Hypothalamus (tissue), 51 donors: ENCODE measurements at places on chromosomes 6 and 20.
A peak's percentile ranks its signal among the peaks of the same experiment; 100 is the strongest.

GRCh38 chr6:27161946-27162603, 85.4 kb upstream of the PRSS16 start:
- peak; percentile 20 for DNase-seq

DNA sequence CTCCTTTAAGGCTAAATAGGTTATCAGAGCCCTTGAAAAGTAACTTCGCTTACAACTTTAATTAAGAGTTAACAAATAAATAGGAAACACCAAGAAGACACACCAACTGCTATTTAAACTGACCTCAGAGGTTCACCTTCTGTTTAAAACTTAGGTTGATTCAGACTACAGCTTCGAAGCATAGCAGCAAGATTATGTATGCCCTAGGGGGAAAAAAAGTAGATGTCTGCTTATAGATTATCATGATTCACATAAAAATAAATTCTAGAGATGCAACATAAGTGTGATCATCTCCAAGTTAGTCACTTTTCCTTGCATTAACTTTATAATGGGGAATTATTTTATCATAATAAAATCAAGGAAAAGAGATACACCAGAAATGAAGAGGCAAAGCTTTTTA, 8.9 kb downstream of the PNISR start:
- no peak for DNase-seq

GRCh38 chr20:32368925-32369324, 10.8 kb downstream of the ASXL1 start:
- no peak for DNase-seq

- DNase-seq = no peak
These were observed 62.1 kb downstream of the OLIG3 start for GRCh38 chr6:137432054-137432611.

DNA sequence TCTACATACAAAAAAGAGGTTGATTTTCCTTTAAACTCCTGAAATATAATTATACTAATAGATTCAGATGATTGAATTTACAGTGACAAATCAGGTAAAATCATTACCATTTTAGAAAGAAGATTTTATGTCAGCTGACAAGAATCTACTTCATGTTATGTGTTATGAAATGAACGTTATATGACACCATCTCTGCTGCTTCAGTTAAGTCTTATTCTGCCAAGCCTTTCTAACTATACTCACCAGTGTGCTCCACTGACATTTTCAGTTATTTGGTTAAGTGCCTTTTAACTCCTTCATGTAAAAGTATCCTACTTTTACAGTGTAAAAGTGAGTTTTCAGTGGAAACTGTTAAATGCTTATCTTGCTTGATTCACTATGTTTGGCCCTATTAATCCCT, 80.4 kb downstream of the RWDD2A start:
- DNase-seq = no peak

GRCh38 chr6:106630366-106630765, 988 bp downstream of the QRSL1 start:
- DNase-seq = no peak

GRCh38 chr6:157221049-157221816, 102.1 kb downstream of the TMEM242 start:
- peak; percentile 59 for DNase-seq

GRCh38 chr6:32993363-32993973, 15.9 kb downstream of the HLA-DOA start:
- DNase-seq = no peak

GRCh38 chr20:64254571-64255360, 782 bp upstream of the PCMTD2 start:
- DNase-seq = no peak

DNA sequence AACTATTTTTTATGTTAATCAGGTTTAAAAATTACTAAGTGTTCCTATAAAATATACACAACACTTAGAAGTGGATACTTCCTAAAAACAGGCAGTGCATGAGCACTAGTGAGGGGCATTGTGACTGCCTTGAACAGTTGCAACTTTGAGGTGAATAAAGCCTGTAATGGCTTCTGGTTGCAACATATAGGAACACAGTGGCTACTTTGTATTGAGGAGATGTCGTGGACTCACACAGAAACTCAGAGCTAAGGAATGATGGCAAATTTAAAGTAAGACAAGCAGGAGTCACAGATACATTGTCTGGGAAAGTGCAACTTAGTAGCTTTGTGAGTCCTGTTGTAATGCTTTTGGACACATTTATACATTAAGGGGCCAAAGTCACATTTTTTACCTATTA, 861 bp upstream of the HLA-A start:
- DNase-seq = no peak

GRCh38 chr6:44269921-44270525, at the start of gene TMEM151B:
Gene TMEM151B, plus strand, starts transcription at chr6:44270450. Its CDS starts 293 bp downstream, at chr6:44270743.
- peak; percentile 25 for DNase-seq

DNA sequence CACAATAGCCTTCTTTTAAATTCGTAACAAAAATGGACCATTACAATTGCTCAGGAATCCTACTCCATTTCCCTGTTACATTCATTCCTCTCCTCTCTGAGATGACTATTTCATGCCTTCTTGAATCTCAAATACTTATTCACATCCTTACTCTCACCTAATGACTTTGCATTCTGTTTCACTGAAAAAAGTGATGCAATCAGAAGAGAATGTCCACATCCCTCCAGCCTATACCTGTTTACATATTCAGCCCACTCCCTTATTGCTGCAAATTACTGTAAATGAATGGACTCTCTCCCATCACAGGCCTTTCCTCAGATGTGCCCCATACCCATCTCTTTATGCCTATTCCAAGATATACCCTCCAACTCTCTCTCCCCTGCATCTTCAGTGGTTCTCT, 8.6 kb downstream of the TAAR1 start:
- DNase-seq = no peak

GRCh38 chr6:44487586-44487985, 100.1 kb downstream of the CDC5L start:
- no peak for DNase-seq

GRCh38 chr6:111950661-111951496, 77.6 kb upstream of the FYN start:
- no peak for DNase-seq

DNA sequence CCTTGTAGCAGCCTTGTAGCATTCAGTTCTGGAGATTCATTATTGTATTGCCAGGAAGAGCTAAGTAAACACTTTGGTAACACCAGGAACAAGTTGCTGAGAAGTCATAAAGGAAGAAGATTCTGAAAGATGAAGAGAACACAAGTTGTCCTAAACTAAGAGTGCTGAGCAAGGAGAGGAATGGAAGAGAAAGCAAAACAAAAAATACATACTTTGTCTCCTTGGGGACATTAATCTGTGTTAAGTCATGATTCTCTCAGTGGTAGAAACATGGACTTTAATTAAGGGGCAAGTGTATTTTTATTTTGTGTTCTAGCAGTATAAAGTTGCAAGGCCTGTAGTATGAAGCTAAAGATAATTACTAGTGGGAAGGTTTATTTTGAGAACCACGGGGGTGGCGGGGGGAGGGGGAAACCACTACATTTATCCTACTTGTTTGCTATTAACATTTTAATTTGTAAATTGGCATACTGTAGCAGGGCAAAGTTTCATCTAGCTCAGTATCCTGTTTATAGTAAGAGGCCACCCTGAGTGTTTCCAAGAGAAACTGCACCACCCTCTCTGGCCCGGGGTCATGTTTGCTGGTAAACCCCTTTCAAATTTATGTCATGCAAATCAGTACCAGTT, 463.0 kb downstream of the CDKAL1 start:
- DNase-seq = no peak

GRCh38 chr20:47198996-47199552, 157.4 kb downstream of the ZMYND8 start:
- DNase-seq = no peak

GRCh38 chr6:11685481-11686093, 93.0 kb downstream of the ADTRP start:
- DNase-seq = no peak

- DNase-seq = no peak
These were observed 295.9 kb downstream of the GMDS start for GRCh38 chr6:1949538-1949937.

- no peak for DNase-seq
These were observed 93.8 kb downstream of the MLIP start for GRCh38 chr6:54204921-54205591.

DNA sequence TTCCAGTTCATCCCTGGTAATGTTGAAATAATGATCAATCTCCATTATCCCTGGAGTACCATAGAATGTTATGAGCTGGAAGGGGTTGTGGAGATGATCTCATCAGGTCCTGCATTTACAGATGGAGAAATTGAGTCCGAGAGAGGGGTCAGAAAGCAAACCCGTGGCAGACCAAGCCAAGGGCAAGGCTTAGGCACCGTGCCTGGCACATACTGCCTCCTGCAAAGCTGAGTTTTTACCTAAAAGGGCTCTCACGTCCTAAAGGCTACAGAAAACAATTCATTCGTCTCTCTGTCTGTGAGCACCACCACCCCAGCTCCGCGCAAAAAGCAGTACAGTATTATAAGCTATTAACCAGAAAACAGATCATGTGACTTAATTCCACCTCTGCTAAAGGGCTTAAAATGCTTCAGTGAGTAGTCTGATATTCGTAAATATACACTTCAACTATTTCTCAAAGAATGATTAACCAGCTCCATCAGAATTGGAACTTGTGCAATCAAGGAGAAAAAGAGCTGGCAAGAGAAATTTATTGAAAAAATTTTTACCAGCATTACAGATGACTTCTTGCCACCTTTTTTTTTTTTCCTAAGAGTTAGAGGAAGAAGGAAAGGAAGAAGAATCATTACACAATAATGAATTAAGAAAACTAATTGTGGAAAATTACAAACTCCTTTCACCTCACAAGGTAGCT, 3.4 kb upstream of the PARD6B start:
- no peak for DNase-seq

DNA sequence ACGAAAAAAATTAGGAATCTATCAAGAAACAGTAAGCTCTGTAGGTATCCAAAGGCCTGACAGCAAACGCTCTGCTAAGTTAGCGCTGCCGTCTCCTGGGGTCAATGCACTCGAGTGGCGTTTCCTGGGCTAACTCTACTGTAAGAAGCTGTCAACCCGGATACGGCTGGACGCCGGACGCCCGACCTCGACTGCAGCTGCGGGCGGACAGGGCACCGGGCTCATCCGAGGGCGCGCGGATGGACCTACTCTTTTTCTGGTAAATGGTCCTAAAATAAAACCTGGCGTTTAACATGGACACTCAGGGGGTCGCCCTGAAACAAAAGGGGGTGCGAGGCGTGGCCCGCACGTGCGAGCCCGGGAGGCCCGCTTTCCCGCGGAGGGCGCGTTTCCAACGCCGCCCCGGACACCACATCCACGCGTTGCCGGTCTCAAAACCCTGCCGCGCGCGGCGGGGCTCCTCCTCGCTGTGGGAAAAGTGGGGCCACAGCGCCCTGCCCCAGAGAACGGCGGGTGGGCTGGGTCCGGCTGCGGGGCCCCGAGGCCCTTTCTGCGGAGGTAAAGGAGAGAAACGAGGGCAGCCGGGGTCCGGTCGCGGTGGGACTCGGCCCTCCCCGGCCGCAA, 537 bp downstream of the TCP1 start:
- DNase-seq = no peak

- DNase-seq = no peak
These were observed 23.2 kb downstream of the GHRH start for GRCh38 chr20:37238426-37238825.

DNA sequence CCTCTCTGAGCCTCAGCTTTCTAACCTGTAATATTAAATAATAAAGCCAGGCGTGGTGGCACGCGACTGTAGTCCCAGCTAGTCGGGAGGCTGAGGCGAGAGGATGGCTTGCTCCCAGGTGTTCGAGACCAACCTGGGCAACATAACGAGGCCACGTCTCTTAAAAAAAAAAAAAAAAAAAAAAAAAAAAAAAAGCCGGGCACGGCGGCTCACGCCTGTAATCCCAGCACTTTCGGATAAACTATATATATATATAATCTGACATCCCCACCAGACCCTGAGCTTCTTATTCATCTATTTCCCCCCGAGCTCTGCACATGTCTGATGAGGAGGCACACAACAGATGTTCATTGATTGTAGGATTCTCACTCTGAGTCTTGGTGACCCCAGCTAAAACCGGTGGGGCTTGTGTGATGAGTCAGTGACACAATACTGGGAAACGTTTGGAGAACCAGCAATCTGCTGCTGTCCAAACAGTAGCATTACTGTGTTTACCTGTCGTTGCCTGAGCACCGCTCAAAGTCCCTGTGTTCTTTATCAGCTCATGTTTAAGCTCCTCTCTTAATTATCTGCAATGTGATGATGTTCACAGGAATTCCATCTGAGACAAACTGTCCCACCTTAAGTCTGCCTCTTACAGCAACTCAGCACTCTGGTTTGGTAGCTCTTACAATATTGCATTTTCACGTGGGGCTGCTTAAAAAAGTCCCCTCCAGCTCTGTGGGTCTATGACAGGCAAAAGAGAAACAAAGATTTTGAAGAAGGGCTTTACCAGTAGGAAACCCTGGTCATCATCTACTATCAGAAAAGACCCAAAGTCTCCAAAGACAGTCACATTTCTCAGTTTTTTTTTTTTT, 1.0 kb upstream of the SPATA2 start:
- no peak for DNase-seq

DNA sequence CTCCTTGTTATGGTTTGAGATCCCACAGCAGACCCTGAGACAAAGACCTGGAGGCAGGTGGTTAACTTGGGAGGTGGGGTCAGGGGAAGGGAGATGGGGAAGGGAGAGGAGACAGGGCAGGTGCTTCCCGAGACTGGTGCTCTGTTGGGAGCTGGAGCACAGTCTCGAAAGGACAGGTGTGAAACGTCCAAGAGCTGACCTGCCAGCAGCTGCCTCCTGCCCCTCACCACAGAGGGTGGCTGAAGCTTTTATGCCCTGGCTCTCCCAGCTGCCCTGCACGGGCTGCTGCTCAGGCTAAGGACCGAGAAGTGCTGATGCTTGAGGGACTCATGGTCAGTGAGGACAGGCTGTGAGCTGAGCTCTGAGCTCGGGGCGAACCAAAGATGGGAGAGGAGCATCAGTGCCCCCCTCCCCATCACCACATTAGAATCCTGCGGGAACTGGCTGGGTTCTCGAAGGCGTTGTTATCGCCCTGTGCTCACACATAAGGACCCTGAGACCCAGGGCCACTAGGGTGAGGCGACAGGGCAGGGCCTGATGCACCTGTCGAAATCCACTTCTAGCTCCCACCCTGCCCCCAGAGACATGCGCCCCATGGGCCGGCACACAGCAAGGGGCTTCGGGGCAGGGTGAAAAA, 25.3 kb upstream of the CD93 start:
- DNase-seq = no peak

GRCh38 chr20:6014017-6014416, 39.8 kb downstream of the LRRN4 start:
- DNase-seq = no peak
